ENCODE measurements at places on chromosomes 11 and 22.

GRCh38 chr11:8032122-8032521 lies 45.0 kb downstream of the EIF3F start:
- no peak for DNase-seq

GRCh38 chr22:38487946-38488345 lies 18.2 kb downstream of the DDX17 start:
- no peak for DNase-seq

GRCh38 chr22:47929646-47930185 lies 1167.3 kb downstream of the TBC1D22A start:
- DNase-seq: no peak

DNA sequence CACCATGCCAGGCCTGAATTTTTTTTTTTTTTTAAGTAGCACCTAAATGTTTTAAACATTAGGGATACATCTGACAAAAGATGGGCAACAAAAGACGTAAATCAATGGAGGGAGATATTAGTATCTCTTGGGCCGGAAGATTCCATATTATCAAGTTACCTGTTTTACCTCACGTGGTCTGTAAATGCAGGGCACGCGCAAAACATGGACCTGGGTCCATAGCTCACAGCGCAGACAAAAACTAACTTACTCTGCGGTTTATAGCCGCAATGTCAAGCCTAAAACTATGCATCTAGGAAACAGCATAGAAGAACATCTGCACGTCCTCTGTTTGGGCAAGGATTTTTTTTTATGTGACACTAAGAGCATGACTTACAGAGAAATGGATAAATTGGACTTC lies 31.5 kb upstream of the PANX2 start:
- DNase-seq: no peak
